ENCODE measurements at places on chromosomes 4 and X.

DNA sequence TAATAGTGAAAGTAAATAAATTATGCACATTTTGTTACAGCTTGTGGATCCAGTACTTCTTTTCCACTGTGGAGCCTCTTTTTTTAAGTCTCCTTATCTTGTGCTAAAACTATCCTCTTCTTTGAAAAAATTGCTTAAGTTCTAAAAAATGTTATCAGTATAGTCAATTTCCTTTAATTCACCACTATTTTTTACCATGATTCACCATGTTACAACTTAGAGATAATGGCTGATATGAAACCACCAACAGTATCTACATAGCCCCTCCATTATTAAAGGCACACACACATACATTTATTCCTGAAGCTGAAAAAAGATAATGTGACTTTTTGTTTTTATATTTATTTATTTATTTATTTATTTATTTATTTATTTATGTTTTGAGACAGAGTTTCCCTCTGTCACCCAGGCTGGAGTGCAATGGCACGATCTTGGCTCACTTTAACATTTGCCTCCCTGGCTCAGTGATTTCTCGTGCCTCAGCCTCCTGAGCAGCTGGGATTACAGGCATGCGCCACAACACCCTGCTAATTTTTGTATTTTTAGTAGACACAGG is 243.2 kb downstream of the SPOCK3 start:
- DNase-seq = no peak

DNA sequence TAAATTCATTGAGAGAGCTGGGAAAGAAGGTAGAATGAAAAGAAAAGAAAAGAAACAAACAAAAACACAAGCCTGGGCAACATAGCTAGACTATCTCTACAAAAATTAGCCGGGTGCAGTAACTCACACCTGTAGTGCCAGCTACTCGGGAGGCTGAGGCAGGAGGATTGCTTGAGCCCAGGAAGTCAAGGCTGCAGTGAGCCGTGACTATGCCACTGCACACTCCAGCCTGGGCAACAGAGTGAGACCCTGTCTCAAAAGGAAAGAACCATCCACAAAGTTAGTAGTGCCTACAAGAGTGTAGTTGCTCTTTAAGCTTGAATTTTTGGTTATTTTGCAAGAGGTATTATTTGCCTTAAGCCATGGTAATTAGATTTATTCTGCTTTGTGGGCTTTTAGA is 157.7 kb downstream of the CBR4 start:
- DNase-seq = no peak

DNA sequence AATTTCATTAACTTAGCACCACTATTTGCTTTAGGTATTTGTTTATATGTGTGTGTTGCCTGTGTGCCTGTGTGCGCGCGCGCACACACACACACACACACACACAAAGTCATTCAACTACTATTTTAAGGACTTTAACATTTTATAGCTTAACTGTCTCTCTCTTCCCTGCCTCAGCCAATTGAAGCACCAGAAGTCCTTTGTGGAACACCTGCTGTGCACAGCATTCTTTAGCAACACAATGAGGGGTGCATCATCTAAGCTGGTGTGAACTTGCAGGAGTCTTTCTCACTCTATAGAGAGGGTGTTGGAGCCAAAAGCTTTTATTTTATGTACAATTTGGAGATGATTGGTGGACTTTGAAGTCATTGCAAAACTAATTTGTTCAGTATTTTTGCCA is 31.3 kb downstream of the SLIT2 start:
- no peak for DNase-seq

- DNase-seq = no peak
Measured at GRCh38 chrX:47187106-47187677, 6.4 kb upstream of the UBA1 start.

DNA sequence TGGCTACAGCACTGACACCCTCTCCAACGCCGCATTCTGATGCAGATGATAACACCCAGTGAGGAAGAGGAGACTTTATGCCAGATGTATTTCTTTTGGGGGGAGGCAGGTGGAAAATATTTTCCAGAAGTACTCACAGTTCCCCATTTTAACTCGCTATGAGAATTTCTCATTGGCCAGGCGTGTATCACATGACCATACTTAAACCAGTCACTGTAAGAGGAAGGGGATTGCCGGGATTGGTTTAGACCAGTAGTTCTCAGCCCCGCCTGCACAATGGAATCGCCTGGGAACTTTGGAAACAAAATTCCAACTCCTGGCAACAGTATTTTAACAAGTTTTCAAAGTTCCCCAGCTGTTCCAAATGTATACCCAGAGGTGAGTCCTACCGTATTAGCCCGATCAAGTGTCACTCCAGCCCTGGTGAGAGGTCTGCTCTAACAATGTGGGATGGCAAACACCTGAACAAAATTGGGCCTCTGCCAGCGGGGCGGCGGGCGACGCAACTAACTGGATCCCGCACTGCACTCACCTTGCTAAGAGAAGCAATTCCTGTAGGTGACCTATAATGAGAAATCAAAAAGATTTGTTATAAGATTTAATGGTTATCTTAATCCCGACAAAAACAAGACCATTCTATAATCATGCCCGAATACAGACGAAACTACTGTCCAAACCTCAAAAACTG is 2.9 kb upstream of the MSL3 start:
- DNase-seq = no peak

DNA sequence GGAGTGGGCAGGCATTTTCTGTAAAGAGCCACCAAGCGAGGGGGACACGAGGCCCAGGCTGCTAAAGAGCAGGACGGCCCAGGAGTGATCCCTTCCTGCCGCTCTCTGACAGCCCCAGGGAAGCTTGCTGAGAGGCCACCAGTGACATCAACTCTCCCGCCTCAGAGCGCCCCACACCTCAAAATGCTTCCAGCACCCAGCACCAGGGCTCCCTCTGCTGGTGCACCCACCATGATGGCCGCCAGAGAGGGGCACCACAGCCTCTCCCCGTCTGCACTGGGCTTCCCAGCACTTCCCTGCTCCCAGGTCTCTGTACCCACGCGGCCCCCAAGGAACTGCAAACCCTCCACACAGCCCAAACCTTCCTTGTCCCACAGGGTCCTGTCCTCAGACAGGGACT is 40.4 kb downstream of the GAK start:
- DNase-seq = no peak

All from keratinocyte (primary cell).